Activated CD4-positive, alpha-beta T cell treated with anti-CD3 and anti-CD28 coated beads for 24 hours (primary cell): ENCODE measurements at places on chromosomes 2 and 18.

DNA sequence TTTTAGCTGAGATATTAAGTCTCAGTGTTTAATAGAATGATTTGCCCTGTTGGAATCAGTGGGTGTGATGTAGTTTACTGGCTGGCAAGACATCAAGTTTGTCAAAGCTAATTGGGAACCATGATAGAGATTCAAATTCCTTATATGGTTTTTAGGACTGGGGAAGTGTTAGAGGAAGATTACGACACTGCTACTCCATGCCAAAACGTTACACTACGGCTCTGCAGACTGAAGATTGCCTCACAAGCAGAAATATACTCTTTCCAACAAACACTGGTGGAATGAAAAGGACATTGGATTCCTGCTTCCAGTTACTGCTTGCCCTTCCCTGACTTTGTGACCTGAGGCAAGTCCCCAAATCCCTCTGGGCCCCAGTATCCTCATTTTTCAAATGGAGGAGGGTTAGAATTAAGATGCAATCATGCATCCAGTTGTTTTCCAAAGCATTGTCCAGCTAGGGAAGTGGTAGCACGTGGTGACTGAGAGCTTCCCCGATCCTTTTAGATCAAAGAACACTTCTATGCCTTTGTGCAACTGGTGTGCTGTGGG, 147.6 kb downstream of the CDC42EP3 start:
- no peak for DNase-seq

DNA sequence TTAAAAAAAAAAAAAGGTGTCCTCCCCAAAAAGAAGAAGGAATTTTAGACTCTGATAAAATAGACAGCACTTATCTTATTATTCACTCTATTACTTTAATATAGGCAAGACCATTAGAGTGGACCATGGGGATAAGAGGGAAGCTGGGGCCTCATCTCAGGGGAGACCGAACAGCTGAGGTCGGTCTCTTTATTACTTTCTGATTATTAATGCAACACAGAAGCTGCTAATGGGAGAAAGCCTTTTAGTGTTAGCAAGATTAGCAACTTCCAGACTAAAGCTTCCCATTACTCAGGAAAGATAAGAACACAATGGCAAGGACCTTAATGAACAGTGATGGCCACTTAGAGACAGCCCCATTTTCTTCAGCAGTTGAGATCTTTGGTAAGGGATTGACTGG, 135.5 kb downstream of the TMEFF2 start:
- no peak for DNase-seq

DNA sequence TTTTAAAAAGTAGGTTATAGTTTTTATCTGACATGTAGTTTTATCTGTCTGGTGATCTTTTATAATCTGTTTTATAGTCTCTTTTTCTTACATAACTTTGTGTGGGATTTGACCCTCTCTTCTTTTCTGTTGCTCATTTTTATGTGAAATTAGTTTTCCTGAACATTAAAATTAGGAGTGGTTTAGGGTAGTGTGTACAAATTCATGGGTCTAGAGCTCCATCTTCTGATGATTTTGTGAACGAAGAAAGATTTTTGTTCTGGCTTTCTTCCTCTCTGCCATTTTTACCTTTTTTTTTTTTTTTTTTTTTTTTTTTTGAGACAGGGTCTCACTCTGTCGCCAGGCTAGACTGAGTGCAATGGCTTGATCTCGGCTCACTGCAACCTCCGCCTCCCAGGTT, 46.6 kb downstream of the SLC30A6 start:
- DNase-seq: no peak

DNA sequence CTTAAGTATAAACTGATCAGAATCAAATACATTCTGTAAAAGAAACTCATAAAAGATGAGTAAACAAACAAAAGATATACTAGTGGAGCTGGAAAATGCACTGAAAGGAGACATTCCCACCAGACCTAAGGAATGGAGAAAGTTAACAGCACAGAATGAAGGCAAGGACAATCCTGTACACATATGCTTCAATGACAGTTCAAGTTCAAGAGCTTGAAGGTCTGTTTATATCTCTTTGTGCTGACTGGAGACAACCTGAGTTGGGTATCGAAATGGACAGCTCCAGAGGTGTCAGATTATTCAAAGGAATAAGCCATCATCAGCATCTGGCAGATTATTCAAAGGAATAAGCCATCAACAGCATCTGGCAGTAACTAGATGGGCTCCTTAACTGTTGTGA, 73.8 kb upstream of the CD226 start:
- no peak for DNase-seq

DNA sequence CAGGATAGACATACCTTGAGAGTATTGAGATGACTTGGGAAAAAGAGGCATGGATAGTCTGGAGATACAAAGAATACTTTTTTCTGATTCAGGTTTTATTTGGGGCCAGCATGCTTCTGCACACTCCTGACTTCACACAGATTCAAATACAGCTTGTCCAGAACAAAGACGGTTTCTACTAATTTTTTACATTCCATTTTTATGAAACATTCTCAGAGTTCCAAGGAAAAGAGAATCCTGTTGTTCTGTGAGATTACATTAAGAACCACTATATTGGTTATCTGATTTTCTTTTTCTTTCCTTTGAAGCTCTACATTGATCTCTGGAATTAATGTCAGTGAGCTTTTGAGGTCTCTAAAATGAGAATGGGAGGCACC, 41.0 kb downstream of the PTPRM start:
- DNase-seq: no peak

- DNase-seq: no peak
Measured at GRCh38 chr2:176383836-176384442, 114.7 kb downstream of the MTX2 start.

GRCh38 chr2:27795868-27796277, 24.4 kb downstream of the MRPL33 start:
- DNase-seq: no peak

- no peak for DNase-seq
Measured at GRCh38 chr18:40004246-40004645, 1950.8 kb upstream of the PIK3C3 start.

DNA sequence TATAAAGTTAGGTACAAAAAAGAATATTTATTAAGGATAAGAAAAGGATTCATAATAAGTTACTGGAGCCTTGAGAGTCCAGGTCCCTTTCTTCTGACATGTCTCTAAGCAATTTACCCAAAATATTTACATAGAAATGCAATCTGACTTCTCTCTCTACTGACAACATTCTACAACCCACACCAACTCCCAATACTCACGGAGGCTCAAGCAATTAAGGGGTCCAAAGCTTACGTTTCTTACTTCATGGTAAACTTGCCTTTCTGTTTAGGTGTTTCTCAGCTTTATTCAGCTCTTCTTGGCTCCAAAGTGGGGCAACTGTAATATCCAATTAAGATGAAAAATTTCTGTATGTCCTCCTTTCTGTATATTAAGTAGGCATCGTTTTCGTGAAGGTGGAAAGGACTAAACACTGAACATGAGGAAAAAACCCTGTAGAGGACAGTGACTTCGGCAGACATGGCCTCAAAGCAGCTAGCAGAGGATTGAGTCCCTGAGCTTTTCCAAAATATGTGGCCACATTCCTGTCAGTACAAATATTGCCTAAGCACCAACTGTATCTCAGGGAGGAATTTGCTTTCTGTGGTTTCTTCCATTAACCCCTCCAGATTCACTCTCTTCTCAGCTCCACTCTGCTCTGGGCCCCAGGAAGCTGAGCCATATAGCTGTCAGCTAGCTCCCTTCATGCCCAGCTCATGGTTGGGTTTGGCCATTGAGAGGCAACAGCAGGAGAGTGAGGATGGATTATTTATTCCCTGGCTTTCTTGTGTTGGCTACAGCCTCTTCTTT, 67.9 kb upstream of the GLS start:
- no peak for DNase-seq

GRCh38 chr2:238331916-238332315, 11.6 kb downstream of the TRAF3IP1 start:
- no peak for DNase-seq

DNA sequence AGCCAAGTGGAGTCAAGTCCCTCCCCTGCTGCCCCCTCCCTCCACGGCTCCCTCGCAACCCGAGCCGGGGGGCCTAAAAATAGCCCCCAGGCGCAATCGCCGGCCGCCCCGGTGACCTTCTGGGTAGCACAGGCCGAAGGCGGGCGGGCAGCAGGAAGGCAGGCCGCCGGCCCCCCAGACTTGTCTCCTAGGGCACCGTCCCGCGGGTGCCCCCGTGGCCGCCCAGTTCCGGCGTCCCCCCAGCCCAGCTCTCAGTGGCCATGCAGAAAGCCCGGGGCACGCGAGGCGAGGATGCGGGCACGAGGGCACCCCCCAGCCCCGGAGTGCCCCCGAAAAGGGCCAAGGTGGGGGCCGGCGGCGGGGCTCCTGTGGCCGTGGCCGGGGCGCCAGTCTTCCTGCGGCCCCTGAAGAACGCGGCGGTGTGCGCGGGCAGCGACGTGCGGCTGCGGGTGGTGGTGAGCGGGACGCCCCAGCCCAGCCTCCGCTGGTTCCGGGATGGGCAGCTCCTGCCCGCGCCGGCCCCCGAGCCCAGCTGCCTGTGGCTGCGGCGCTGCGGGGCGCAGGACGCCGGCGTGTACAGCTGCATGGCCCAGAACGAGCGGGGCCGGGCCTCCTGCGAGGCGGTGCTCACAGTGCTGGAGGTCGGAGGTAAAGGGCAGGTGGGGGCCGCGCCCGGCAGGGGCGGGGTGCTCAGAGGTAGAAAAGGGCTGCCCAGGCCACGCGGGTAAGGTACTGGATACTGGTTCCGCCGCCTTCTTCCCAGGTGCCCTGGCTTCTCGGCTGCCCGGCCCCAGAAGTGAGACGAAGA, at the start of gene SPEG:
Gene SPEG, plus strand, starts transcription at position 126 of the 808 bp plus-strand sequence. Its CDS starts 135 bp downstream, at position 261.
- no peak for DNase-seq

DNA sequence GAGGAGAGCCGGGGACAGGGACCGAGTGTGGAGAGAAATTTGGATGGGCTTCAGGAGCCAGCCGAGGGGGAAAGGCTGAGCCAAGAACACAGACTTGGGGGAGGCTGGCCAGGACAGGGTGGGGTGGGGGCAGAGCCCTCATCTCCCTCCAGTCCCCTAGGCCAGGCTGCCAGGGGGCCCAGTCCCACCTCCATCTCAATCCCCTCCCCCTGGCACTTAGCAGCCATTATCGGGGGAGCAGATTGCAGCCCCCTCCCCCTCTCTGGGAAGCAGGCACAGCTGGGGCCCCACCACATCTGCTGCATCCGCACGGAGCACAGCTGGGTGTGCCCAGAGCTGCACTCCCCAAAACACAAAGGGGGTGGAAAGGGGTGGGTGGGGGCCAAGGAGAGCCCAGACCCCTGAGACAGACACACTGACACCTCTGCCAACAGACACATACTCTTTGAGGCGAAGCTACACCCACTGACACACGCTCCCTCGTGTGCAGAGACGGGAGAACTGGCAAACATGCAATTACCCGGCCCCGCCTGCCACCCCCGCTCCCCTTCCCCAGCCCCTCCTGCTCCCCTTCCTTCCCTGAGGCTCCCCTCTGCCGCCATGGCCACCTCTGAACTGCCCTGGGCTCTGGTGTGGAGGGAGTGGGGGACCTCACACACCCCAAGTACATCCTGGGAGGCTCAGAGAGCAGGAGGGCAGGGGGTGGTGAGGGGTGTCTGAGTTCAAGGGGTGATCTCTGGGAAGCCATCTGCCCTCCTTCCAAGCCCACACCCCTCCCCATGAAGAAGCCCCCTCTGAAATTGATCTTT, 5.1 kb upstream of the ASIC4 start:
- no peak for DNase-seq

DNA sequence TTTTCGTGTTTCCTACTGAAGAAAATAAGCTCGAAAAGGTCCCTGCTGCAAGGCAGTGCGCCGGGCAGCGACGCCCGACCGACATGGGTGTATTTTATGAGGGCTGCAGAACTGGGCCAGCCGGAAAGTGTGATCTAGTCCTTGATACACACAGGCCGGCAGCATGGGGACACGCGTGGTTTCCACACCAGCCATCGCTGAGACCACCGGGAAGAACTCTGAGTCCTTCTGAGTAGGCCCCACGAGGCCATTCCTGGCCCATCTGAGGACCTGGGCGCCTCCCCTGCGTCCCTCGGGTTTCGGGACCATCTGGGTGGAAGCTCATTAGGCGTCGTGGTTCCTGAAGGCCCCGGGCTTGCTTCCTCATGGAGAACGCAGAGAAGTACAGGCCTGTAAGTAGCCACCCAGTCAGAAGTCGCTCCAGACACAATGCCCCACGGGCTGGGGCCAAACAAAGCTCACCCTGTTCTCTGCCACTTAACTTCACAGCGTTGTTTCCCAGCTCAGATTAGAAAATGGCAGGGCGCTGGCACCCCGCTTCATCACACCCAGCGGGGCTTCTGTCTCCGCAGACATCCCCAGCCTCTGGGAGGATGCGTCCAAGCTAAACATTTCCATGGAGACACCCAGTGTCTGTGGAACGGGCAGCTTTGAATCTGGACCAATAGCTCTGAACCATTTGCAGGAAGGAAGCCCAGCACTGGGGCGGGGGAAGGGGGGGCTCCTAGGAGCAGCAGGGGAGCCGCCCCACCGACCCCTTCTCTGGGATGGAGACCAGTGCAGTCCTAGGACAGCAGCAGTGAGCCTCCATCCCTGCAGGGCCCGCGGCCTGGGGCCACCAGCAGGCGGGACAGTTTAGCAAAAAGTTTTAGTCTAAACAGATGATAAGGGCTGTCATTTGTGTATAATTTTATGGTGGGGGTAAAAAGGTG, 2.4 kb downstream of the NFATC1 start:
- DNase-seq: no peak

- no peak for DNase-seq
Measured at GRCh38 chr2:111634995-111635538, 248.9 kb downstream of the ANAPC1 start.

GRCh38 chr2:43798300-43798699, 24.5 kb downstream of the DYNC2LI1 start:
- DNase-seq: no peak

DNA sequence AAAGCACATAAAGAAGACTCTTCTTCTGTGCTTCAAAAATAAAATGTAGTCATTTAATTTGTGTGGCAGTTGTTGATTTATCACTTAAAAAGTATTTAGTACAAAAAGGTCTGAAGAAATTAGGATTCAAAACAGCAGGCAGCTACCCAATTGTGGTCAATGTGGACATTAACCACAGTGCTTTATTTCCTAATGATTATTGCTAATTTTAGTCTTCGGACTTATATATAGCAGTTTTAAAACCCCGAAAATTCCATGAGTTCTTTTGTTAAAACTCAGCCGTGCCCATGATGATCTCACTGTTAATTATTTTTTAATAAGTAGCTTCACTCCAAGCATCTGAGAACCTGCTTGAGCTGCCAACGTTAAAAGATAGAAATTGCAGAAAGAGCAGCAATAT, 594.3 kb downstream of the STK39 start:
- no peak for DNase-seq

- no peak for DNase-seq
Measured at GRCh38 chr18:63578357-63578958, 8.7 kb upstream of the SERPINB13 start.

DNA sequence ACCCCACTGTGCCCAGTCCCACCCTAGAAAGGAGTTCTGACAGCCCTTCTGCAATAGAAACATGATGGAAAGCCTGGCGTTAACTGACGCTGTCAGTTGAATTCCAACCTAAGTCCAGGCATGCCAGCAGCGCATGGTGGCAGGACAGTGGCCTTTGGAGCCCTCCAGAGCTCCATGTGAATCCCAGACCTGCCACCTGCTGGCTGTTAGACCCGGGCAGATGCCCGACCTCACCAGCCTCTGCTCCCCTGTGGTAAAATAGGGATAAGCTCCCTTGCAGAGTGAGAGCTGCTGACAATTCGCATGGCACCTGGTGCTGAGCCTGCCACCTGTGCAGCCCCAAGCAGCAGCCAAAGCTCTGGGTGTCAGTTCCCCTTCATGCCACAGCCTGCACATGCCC, 138.6 kb downstream of the LOXHD1 start:
- no peak for DNase-seq
